NCI-H774 (cell line): ENCODE measurements at places on chromosomes 12 and 14.
A peak's percentile ranks its signal among the peaks of the same experiment; 100 is the strongest.

GRCh38 chr14:66085665-66086064, 400.5 kb upstream of the CCDC196 start:
- DNase-seq: no peak

DNA sequence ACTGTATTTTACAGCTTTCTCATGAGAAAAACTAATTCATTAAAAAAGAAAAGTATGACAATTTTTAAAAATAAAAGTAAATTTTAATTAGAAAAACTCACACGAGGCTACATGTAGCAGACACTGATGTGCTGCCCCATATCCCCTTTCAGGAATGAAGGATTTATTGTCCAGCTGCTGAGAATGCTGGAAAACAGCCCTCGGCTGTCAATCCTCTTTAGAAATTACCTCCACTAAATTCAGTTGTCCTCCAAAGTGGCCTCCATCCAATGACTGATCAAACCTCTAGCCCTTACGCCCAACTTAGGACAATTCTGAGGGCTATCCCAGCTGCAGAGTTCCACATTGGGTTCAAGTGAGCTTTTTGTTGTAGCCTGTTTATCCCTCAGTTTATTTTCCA, 29.8 kb upstream of the AP4S1 start:
- DNase-seq: no peak

- no peak for DNase-seq
Observed at GRCh38 chr12:131363393-131363792, 347.5 kb upstream of the SFSWAP start.

GRCh38 chr12:130796985-130797686, 41.9 kb downstream of the STX2 start:
- DNase-seq: no peak

GRCh38 chr14:60968099-60968498, 12.8 kb downstream of the TRMT5 start:
- DNase-seq: no peak

- DNase-seq: no peak
Observed at GRCh38 chr12:120402217-120402616, 33.3 kb upstream of the MSI1 start.

- DNase-seq: no peak
Observed at GRCh38 chr12:72209086-72209485, 63.1 kb upstream of the TRHDE start.

DNA sequence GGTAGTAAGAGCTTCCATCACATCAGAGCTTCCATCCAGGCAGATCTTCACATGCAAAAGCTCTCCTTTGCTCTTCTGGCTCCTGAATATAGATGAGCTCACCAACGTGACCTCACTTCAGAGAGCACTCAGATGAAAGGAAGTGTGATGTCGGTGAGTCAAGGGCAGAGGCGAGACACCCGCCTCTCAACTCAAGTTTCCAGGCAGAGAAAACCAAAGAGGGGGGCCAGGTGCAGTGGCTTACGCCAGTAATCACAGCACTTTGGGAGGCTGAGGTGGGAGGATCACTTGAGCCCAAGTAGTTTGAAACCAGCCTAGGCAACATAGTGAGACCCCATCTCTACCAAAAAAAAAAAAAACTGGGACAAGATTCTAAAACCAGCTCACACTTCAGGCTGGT, 126.9 kb downstream of the DUSP6 start:
- no peak for DNase-seq

GRCh38 chr14:94374749-94375260, 13.6 kb downstream of the SERPINA1 start:
- no peak for DNase-seq

DNA sequence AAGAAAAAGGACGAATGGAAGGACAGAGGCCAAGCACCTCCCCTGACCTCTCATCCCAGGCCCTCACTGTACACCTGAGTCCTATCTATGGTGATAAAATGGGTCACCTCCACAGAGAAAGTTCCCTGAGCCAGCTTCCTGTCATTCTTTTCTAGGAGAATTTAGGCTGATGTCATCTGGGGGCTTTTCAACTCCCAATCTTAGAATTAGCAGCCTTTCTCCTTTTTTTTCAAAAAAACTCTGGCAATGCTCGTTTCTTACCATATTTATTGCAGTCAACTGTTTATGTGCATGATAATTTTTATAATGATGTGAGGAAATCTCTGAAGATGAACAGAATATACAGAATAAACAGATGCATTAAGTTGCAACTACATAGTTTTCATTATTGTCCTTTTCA, 177.6 kb downstream of the SNAPC1 start:
- DNase-seq: no peak

DNA sequence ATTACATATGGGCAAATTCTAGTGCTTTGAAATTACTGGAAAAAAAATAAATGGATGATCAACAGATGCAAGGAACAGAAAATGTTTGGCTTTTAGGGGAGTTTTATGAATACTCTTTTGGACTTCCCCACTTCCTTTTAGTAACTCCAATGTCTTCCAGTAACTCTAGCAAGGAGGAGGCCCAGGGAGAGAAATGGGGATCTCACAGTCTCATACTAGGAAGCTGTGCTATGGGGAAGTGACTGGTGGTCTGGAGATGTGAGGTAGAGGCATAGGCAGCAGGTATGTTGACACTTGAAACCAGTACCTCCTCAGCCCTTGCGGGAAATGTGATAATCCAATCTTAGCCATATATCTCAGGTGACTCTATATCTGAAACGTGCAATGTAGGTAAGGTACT, 68.1 kb downstream of the CRADD start:
- no peak for DNase-seq

DNA sequence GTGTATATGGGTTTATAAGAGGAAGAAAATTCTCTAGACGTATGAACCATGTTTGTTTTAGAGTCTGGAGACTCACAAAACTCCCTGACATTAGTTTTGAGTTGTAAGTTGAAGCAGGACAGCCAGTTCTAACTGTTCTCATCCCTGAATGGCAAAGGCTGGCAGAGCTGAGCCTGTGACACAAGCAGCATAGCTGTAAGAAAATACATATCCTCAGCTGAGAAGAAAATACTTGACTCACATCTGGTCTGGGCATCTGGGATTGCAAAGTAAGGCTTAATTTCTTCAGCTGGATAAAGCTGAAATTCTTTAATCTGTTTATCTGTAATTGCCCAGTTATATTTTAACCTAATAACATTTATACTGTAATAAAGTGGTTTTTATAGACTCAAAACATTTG, 156.3 kb downstream of the PELI2 start:
- DNase-seq: no peak

DNA sequence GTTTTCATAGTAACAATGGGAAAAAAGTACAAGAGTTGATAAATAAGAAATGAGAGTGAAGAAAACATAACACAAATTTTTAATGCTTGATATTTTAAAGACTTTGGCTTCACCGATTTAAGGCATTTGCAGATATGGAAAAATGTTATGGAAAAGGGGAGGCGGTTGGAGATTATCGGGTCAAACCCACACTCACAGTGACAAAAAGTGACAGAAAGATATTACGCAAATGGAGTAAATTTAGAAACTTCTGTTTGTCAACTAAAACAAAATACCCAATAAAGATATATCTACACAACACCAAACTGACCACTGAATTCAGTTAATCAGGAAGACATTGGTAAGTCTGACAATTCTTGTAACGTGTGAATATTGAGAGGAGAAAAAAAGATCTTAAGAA, 2.5 kb downstream of the PPP1R12A start:
- DNase-seq: no peak

- DNase-seq: no peak
Observed at GRCh38 chr14:34715127-34715863, 902 bp upstream of the CFL2 start.

DNA sequence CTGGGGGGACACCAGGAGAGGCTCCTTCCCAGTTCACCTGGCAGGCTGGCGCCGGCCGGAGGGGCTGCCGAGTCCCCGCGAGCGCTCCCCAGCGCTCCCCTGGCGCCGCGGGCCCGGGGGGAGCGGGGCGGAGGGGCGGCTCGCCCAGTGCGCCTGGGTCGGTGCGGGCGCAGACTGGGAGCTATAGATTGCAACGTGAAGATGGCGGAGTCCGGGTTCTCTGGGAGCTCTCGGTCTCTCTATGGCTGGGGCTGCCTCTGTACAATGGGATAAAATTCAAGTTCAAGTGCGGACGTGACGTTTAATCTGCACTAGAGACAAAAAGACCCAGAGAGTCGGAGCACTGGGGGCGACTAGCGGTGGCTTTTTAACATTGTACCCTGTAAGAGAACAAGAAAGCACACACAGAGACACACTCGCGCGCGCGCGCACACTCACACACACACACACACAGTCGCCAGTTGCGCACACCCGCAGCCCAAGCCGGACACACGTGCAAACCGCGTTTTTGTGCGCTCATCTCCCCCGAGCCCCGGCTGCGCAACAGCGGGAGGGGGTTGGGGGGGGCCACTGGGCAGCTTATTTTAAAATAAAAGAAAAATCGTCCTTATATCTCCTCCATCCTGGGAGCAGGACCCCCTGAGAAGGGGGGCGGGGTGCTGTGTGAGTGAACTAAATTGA, at the start of gene BCL11B:
BCL11B (minus strand) TSS at position 247 of the 681 bp plus-strand sequence. CDS start 979 bp downstream, outside the sequence.
- DNase-seq: peak; percentile 34

GRCh38 chr12:118033323-118033722, 16.8 kb downstream of the RFC5 start:
- no peak for DNase-seq

DNA sequence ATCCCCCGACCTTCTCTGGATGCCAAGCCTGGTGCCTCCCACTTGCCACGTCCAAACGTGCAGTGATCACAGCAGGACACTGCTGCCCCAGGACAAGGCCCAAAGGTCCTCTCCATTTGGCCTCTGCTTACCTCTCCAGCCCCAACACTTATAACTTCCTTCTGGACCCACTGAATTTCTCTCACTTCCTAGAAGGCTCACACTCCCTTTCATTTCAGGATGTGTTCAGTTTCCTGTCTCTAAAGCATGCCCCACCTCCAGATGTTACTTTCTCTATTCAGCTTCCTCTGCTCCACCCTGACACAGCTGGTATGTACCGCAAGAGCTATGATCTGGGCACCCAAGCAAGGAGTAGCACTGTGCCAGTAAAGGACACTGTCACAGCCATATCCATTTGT, 33.0 kb downstream of the CDKL1 start:
- DNase-seq: no peak

- DNase-seq: no peak
Observed at GRCh38 chr14:62093736-62094135, 331.5 kb downstream of the SNAPC1 start.
